B cell (primary cell): ENCODE measurements at places on chromosomes 7 and 10.

GRCh38 chr7:133479456-133480065 lies 226.7 kb downstream of the EXOC4 start:
- peaks cover 4% of the 10 kb centered on the region for H3K4me1 ChIP-seq
- no peak for DNase-seq

DNA sequence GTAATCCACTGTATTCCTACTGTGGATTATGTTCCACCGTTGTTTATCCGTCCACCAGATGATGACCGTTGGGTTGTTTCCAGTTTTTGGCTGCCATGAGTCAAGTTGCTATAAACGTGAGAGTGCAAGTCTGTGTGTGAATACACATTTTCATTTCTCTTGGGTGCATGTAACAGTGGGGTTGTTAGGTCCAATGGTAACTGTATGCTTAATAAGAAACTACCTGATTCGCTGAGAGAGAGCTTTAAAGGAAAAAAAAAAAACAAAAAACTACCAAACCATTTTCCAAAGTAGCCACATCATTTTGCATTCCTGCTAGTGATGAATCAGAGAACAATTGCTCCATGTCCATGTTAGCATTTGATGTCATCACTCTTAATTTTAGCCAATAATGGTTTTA lies 15.9 kb downstream of the UBN2 start:
- H3K4me1 ChIP-seq, result no peaks in the 10 kb centered on the region
- H3K27ac ChIP-seq, result no peak overlapping the region
- DNase-seq, result no peak
- no peaks in the 10 kb centered on the region for H3K27me3 ChIP-seq
- H3K36me3 ChIP-seq, result peaks cover 13% of the 10 kb centered on the region

DNA sequence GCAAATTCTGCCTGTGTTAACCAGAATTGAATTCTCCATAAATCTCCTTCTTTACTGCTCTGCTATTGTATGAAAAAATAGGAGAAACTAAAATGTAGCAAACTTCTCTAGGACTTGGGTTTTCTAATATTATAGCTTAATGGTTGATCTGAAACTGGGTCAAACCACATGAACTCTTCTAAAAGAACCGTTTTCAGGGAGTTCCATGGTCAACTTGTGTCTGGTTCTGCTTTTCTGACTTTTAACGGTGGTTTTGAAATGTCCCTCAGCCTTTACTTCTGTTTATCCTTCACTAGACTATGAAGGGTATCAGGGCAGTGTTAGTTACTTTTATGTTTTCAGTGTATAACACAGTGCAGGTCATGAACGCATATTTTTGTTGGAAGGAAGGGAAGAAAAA lies 242.2 kb downstream of the TSPAN12 start:
- H3K27me3 ChIP-seq, result no peaks in the 10 kb centered on the region
- H3K36me3 ChIP-seq, result no peaks in the 10 kb centered on the region
- H3K27ac ChIP-seq, result no peak overlapping the region
- H3K4me3 ChIP-seq, result no peak overlapping the region

GRCh38 chr7:32094516-32094915 lies 24.3 kb upstream of the PDE1C start:
- H3K4me3 ChIP-seq, result no peak overlapping the region
- H3K27me3 ChIP-seq, result no peaks in the 10 kb centered on the region
- H3K27ac ChIP-seq, result no peak overlapping the region
- DNase-seq, result no peak

- no peak for DNase-seq
- H3K36me3 ChIP-seq, result no peaks in the 10 kb centered on the region
- H3K27ac ChIP-seq, result no peak overlapping the region
- H3K27me3 ChIP-seq, result no peaks in the 10 kb centered on the region
- no peak overlapping the region for H3K4me3 ChIP-seq
Observed at GRCh38 chr7:38229386-38229785, 44.0 kb downstream of the TARP start.

DNA sequence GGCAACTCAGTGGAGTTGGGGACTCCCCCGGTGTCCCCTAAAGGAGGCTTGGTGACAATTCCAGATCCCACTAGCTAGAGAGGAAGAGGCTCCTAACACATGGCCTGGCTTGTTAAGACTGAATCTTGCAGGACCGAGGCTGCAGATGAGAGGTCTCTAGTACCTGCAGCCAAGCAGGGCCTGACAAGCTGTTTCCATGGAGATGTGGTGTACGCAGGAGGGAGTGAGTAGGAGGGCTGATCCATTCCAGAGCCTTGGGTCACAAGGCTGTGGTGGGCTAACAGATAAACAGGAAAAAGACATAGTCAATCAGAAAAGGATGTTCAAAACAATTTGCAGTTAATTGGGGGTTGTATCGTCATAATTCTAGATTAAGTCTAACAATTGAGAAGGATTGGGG lies 77.3 kb upstream of the MKLN1 start:
- no peaks in the 10 kb centered on the region for H3K36me3 ChIP-seq
- no peak overlapping the region for H3K27ac ChIP-seq
- H3K4me3 ChIP-seq, result no peak overlapping the region
- no peaks in the 10 kb centered on the region for H3K4me1 ChIP-seq
- no peaks in the 10 kb centered on the region for H3K27me3 ChIP-seq

DNA sequence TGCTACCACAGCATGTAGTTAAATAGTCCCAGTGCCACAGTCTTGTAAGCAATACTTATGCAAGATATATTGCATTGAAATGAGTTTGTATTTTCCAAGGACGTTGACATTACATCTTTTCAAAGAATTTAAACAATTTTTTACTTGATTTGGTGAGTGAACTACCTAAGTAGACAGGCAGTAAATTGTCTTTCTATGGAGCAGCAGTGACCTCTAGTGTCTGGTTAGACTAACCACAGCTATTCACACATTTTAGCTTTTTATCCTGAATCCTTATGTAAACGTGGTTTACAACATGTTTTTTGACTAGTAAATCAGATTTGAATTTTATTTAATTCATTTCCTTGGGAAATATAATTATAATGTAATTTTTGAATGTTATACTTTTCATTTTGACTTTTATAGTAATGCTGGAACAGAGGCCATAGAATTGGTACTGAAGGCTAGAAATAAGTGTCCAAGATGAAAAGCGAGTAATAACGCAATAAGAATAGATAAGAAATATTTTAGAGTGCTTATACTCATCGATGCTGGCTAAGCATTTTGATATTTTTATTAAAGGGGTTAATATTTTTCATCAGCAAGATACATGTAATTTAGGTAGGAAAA lies 5.6 kb downstream of the LRRTM3 start:
- H3K27ac ChIP-seq, result no peak overlapping the region
- H3K4me3 ChIP-seq, result no peak overlapping the region
- H3K36me3 ChIP-seq, result no peaks in the 10 kb centered on the region

- no peak overlapping the region for H3K27ac ChIP-seq
- no peak overlapping the region for H3K4me3 ChIP-seq
- H3K27me3 ChIP-seq, result no peaks in the 10 kb centered on the region
- peak; percentile 67 for DNase-seq
- no peaks in the 10 kb centered on the region for H3K4me1 ChIP-seq
- no peaks in the 10 kb centered on the region for H3K36me3 ChIP-seq
Observed at GRCh38 chr10:89563861-89564478, 28.6 kb upstream of the SLC16A12 start.

GRCh38 chr10:50538555-50539398 lies 85.0 kb downstream of the SGMS1 start:
- H3K36me3 ChIP-seq, result peaks cover 3% of the 10 kb centered on the region
- no peaks in the 10 kb centered on the region for H3K27me3 ChIP-seq
- H3K27ac ChIP-seq, result no peak overlapping the region

DNA sequence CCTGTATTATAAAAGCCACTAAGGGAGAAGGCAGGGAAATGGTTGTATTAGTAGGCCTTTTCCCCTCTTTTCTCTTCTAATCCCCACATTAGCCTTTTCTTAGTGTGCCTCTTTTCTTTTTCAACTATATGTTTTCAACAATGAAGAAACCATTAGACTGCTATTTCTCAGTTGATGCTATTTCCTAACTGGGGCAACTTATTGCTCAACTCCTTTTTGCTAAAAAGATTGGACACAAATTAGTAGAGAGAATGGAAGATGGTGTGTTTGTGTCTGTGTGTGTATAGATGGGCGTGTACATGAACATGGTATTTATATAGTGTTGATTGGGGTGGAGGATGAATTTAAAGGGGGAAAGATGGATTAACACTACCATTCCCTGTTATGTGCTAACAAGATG lies 28.4 kb downstream of the TBC1D12 start:
- H3K36me3 ChIP-seq, result no peaks in the 10 kb centered on the region
- H3K4me3 ChIP-seq, result no peak overlapping the region
- H3K27ac ChIP-seq, result no peak overlapping the region
- H3K27me3 ChIP-seq, result no peaks in the 10 kb centered on the region
- H3K4me1 ChIP-seq, result no peaks in the 10 kb centered on the region

- H3K4me1 ChIP-seq, result no peaks in the 10 kb centered on the region
- DNase-seq, result no peak
- no peak overlapping the region for H3K27ac ChIP-seq
- H3K36me3 ChIP-seq, result no peaks in the 10 kb centered on the region
- no peak overlapping the region for H3K4me3 ChIP-seq
- H3K27me3 ChIP-seq, result no peaks in the 10 kb centered on the region
Observed at GRCh38 chr10:13400196-13400965, 52.3 kb upstream of the SEPHS1 start.

- H3K27me3 ChIP-seq, result peaks cover 3% of the 10 kb centered on the region
- no peaks in the 10 kb centered on the region for H3K4me1 ChIP-seq
- H3K36me3 ChIP-seq, result no peaks in the 10 kb centered on the region
- H3K4me3 ChIP-seq, result no peak overlapping the region
- DNase-seq, result no peak
Observed at GRCh38 chr10:131636116-131636515, 264.7 kb upstream of the PPP2R2D start.

DNA sequence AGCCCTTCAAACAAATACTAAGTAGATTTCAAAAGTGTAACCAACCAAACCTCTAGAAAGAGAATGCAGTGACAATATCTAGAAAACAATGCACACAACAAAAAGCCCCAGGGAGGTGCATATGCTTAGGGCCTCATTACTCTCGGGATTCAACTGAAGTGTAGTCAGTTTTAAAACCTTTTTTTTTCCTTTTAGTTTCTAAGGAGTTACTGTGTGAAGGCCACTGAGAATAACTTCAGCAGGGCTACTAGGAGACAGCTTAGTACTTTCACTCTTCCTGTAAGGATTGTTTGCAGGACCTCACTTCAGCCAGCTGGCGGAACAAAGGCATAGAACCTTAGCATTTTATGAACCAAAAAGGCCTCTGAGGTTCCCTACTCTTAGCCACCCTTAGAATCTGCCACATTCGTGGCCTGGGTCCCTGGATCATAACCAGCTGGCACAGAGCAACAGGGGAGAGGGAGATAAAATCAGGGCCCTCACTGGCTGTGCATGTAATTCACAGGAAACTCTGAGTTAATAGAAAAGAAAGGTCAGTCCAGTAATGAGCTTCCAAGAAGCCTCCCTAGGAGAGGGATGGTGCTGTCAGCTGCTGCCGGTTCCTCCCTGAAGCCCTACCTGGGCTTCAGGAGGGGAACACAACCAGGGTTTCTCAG lies 3.6 kb downstream of the VOPP1 start:
- H3K27ac ChIP-seq, result peak overlapping the region; percentile 74
- no peaks in the 10 kb centered on the region for H3K27me3 ChIP-seq
- H3K4me3 ChIP-seq, result peak overlapping the region; percentile 11
- DNase-seq, result no peak

GRCh38 chr7:101138213-101138870 lies 11.4 kb downstream of the SERPINE1 start:
- peak; percentile 62 for DNase-seq
- H3K4me1 ChIP-seq, result peaks cover 7% of the 10 kb centered on the region

- H3K4me1 ChIP-seq, result no peaks in the 10 kb centered on the region
- no peaks in the 10 kb centered on the region for H3K27me3 ChIP-seq
- no peak overlapping the region for H3K4me3 ChIP-seq
- no peaks in the 10 kb centered on the region for H3K36me3 ChIP-seq
Observed at GRCh38 chr7:131151034-131151433, 176.6 kb upstream of the MKLN1 start.

GRCh38 chr7:157757776-157758467 lies 421.1 kb downstream of the DNAJB6 start:
- no peaks in the 10 kb centered on the region for H3K27me3 ChIP-seq
- no peak for DNase-seq
- no peak overlapping the region for H3K4me3 ChIP-seq
- no peaks in the 10 kb centered on the region for H3K36me3 ChIP-seq

GRCh38 chr10:128103229-128103714 lies 23.0 kb downstream of the MKI67 start:
- no peaks in the 10 kb centered on the region for H3K36me3 ChIP-seq
- no peak overlapping the region for H3K4me3 ChIP-seq
- no peak for DNase-seq
- no peak overlapping the region for H3K27ac ChIP-seq
- no peaks in the 10 kb centered on the region for H3K27me3 ChIP-seq

DNA sequence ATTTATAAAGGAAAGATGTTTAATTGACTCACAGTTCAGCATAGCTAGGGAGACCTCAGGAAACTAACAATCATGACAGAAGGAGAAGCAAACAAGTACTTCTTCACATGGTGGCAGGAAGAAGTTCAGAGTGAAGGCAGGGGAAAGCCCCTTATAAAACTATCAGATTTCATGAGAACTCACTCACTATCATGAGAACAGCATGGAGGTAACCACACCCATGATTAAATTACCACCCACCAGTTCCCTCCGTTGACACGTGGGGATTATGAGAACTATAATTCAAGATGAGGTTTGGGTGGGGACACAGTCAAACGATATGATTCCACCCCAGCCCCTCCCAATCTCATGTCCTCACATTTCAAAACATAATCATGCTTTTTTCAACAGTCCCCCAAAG lies 124.2 kb upstream of the PCGF5 start:
- H3K27me3 ChIP-seq, result no peaks in the 10 kb centered on the region
- H3K36me3 ChIP-seq, result no peaks in the 10 kb centered on the region
- DNase-seq, result no peak
- no peak overlapping the region for H3K27ac ChIP-seq
- no peak overlapping the region for H3K4me3 ChIP-seq

DNA sequence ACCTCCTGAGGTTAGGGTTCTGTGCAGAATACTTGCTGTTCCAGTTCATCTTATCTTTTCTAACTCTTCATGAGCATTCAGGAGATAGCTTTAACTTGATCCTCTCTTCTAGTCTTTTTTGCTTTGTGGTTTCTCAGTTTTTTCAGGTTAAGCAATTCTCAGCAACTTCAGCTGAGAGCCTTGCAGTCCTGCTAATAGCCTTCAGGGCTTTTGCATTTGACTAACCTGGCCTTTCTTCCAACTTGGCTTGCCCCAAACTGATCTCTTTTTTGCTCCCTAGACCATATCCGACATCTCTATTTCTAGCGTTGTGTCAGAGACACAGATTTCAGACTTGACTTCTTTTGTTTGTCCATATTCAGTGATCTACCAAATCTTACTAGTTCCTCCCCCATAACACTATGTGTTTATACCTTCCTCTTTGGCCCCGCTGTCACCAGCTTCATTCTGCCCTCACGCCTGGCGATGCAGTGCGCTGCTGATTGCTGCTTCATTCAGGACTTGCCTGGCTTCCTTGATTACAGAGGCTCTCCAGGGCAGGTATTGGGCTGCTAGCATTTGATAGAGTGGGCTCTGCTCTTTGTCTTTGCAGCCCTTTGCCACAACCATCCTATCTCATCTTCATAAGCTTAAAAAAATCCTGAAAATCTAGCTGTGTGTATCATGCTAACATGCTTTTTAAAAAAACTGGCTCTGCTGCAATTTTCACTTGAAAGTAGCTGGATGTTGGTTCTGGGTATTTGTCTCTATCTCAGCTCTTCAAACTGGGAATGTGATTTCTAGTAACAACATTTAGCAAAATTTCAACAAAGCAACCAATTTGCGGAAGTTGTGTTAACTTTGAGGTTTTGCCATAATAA lies 9.6 kb downstream of the CUL1 start:
- H3K4me1 ChIP-seq, result peaks cover 32% of the 10 kb centered on the region
- H3K27me3 ChIP-seq, result no peaks in the 10 kb centered on the region
- H3K36me3 ChIP-seq, result peaks cover 3% of the 10 kb centered on the region
- H3K4me3 ChIP-seq, result no peak overlapping the region
- no peak overlapping the region for H3K27ac ChIP-seq
- no peak for DNase-seq
